NCI-H2081 (cell line): ENCODE measurements at places on chromosomes 2 and 18.

- no peak for DNase-seq
Measured at GRCh38 chr18:13584825-13585224, 141.5 kb downstream of the FAM210A start.

- no peak for DNase-seq
Measured at GRCh38 chr18:61706276-61706915, 186.4 kb downstream of the RNF152 start.

- no peak for DNase-seq
Measured at GRCh38 chr2:200620606-200621390, 35.0 kb downstream of the AOX1 start.

DNA sequence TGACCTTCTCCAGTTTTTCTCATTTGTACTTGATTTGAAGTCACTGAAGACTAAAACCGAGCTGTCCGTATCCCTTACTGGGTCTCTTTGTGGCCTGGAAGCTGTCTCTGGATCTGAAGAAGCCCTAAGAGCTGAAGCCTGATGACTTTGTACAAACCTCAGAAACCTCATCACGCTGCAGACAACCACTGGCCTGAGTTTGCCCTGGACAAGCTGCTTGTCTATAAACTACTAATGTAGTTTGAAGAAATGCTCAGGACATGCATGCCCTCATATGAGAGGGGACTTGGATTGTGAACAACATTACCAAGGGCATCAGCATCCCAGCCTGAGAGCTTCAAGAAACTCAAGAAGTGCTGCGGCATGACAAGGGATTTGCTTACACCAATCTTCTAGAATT is 79.3 kb upstream of the CBLN2 start:
- no peak for DNase-seq

- DNase-seq = no peak
Measured at GRCh38 chr2:121409388-121409787, 121.3 kb upstream of the RNU4ATAC start.

GRCh38 chr2:111128096-111128495 is 7.4 kb downstream of the BCL2L11 start:
- no peak for DNase-seq

DNA sequence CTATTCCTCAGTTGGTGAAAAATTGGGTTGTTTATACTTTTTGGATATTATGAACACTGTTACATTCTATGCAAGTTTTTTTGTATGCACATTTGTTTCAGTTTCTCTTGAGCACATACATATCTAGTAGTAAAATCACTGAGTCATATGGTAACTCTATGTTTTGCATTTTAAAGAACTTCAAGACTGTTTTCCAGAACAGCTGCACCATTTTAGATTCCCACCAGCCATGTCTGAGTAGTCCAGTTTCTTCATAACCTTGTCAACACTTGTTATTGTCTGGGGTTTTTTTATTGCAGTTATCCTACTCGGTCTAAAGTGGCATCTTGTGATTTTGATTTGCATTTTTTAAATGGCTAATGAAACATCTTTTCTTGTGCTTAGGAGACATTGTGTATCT is 100.3 kb upstream of the OTOS start:
- DNase-seq = no peak

DNA sequence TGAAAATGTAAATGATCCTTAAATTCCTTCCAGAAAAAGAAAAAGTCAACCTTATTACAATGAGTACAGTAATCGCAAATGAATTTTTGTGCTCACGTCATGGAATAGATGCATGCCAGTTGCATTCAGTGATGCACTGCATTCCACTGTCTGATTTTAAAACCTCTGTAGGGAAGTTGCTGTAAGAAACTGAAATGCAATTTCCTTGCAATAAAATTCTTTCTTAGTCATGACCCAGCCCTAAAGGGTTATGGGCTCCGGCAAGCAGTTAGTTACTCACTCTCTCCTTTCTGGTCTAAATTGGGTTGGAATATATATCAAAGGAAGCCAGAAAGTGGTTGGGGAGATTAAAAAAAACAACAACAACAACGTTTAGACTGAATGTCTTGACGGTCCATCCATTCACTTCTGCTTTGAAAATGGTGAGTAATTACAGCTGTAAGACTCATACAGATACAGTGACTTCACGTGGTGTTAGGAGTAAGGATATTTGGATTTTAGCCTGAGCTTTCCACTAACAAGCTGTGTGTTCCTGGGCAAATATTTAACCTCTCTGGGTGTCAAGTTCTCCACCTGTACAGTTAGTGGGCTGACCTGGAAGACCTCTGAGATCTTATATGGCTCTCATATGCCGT is 8.6 kb upstream of the RND3 start:
- no peak for DNase-seq

GRCh38 chr2:111946294-111947114 is 48.1 kb downstream of the MERTK start:
- DNase-seq = no peak

GRCh38 chr18:9405130-9405529 is 70.2 kb upstream of the RALBP1 start:
- no peak for DNase-seq

- no peak for DNase-seq
Measured at GRCh38 chr2:85413592-85414420, 3.6 kb upstream of the CAPG start.

GRCh38 chr2:106956879-106957278 is 70.9 kb upstream of the ST6GAL2 start:
- no peak for DNase-seq

DNA sequence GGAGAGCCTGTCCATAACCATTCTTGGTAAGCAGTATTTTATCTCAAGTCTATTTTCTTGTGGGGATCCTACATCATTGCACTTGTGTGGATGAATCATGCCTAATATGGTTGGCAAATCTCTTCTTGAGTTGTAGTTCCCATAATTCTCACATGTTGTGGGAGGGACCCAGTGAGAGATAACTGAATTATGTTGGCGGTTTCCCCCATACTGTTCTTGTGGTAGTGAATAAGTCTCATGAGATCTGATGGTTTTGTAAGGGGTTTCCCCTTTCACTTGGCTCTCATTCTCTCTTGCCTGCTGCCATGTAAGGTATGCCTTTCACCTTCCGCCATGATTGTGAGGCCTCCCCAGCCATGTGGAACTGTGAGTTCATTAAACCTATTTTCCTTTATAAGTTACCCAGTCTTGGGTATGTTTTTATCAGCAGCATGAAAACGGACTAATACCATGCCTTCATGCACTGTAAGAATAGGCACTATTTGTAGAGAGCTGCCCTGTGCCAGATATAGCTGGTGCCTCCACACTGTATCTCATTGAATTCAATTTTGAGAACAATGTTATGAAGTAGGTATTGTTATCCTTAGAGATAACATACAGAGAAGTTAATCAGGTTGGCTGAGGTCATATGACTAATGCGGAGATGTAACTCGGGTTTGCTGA is 148.3 kb downstream of the PLCL1 start:
- no peak for DNase-seq

DNA sequence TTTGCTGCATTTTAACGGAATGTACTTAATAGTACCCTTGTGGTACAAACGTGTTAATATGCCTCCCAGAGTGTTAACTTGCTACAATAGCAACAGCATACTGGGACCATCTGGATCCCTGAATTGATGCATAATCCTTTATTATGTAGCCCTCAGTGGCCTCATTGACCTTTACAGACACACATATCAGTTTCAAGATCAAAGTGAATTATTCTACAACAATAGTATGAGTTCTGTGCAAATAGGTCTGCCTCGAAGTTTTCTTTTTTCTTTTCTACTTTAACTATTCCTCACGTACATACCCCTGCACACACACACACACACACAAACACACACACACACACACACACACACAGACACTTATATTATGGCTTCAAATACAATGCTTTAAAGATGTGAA is 1622.1 kb downstream of the LRP1B start:
- DNase-seq = no peak

GRCh38 chr2:55163941-55164390 is 68.1 kb downstream of the CLHC1 start:
- no peak for DNase-seq

- no peak for DNase-seq
Measured at GRCh38 chr2:157244691-157245090, 12.8 kb upstream of the GALNT5 start.

DNA sequence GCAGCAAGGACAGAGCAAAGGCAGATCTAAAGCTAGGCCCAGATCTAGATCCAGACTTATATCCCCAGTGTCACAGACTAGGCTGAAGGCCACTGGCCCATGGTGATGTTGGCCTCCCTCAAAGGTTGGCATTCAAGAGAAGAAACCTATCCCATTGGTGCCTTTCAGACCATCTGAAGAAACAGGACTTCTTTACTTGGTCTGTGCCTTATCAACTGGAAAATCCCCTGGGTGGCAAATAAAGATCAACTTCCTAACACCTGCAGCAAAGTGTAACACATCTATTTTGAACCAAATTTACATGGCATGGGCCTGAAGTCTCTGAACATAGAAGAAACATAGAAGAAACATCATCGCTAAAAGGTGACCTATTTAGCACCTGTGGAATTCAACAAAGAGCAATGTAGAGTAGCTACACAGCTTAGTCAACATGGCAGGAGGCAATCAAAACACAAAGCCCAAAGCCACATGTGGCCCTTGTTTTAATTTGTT is 35.8 kb downstream of the METTL4 start:
- no peak for DNase-seq

DNA sequence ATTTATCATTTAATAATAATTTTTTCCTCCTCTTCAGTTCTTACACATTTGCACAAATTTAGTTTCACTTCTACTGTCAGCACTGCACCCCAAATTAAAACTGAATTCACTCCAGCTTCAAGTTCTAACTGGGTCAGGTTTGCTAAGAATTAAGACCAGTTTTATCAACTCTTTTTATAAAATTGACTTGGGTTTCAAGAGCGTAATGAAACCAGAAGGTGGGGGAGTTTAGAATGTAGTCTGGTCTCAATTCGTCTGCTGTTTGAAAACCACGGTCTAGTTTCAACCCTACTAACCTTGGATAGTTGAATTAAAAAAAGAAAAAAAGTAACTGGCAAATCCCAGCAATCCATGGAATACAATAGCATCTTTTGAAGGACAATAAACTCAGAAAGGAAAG is 14.3 kb upstream of the CTLA4 start:
- DNase-seq = no peak

DNA sequence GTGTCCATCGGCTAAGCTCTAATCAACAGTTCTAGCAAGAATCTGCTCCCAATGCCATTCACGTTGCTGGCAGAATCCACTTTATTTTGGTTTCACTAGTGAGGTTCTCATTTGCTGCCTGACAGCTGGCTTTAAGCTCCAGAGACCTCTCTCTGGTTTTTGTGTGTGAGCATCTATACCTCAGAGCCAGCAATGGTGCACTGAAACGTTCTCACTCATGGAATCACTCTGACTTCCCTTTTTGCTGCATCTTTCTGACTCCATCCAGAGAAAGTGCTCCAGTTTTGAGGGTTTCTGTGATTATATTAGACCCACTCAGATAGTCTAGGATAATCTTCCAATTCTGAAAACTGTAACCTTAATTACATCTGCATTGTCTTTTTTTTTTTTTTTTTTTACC is 596.6 kb downstream of the RNF144A start:
- no peak for DNase-seq

GRCh38 chr18:57976230-57976773 is 67.7 kb upstream of the NEDD4L start:
- DNase-seq = no peak

DNA sequence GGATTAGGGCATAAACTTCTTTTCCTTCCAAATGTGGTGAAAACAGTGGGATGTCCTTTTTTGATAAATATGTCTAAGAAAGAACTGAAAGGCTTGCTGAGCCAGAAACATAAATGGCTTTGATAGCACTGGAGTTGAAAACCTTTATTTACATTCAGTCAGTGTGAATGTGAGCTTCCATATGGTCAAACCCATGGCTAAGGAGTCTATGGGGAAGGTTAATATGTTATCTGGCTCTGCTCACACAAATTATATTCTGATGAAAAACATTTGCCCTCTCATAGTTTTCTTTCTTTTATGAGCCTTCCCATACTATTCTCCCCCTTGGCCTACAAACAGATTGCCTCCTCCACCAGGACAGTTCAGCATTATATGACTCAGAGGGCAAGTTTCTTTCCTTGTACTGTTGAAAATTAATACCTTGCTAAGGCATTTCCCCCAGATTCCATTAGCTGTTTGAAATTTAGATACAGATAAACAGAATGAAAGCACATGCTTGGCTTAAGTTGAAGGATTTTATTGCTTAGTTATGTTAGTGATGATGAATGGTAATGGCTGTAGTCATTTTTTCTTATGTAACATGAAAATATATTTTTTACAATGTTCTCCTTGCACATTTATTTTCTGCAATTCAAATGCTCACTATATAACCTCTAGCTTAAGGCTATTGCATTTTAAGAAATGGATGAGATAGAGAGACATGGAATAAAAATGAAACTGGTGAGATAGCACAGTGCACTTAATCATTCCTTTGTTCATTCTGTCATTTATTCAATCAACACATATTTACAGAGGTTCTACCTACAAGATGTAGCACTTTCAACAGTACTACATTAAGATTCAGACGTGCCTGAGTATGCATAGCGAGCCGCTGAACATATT is 544.1 kb downstream of the LRRTM4 start:
- DNase-seq = no peak

- DNase-seq = peak; percentile 50
Measured at GRCh38 chr18:8264861-8265411, 344.3 kb upstream of the RAB12 start.

GRCh38 chr18:63318889-63319382 is 633 bp downstream of the BCL2 start:
- DNase-seq = no peak

- no peak for DNase-seq
Measured at GRCh38 chr2:112813280-112813966, 23.2 kb downstream of the IL1B start.

DNA sequence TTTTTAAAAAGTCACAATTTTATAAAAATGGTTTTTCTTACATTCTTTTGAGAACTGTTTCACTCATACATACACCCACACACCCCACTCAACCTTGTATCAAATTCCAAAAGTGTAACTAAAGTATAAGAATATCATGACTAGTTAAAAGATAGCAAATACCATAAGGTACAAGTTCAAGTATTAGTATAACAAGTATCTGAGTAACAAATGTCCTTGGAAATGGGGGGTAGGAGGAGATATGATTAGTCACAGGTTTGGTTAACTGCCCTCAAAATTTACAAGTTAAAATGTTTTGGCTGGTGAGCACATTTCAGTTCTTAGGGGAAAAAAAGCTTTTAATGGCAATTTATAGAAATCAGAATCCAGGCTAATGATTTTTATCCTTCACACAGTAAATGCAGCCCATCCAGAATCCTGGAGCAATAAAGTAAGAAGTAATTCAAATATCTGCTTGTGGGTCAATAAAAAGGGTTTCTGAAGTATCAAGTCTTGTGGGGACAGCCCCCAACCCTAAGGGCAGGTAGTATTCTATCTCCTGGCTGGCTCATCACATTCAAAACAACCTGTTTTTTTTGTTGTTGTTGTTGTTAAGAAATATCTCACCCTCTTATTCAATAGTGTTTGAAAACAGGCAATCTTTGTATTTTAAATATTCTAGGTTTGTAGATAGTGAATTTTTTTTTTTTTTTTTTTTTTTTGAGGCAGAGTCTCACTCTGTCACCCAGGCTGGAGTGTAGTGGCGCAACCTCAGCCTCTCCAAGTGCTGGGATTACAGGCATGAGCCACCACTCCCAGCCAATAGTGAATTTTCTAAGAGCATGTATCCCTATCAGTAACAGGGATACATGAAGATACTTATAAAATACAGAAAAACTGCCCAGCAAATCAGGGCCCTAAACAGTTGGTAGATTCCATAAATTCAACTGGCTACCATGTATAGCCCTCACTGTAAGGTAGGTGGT is 14.5 kb downstream of the IAH1 start:
- DNase-seq = no peak

GRCh38 chr2:45696708-45697107 is 45.2 kb downstream of the PRKCE start:
- DNase-seq = no peak
